ENCODE measurements at places on chromosomes 6 and 20.

- no peak for DNase-seq
Measured at GRCh38 chr6:128062882-128063603, 162.2 kb upstream of the THEMIS start.

DNA sequence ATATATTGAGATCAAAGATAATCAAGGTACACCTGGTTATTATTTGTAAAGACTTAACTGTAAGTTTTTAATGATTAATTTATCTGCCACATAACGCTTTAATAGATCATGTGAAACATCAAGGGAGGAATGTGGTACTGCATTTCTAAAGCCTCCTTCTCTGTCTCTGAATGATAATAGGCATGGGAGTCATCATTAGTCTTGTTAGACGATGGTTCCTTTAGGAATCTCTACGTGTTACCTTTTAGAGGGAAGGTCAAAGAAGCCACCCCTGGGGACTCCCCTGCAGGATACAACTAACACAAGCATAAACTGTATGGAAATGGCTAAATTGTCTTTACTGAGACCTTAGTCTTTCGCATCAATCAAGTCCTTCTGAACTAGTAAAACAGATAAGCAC lies 173.6 kb upstream of the MCHR2 start:
- no peak for DNase-seq

DNA sequence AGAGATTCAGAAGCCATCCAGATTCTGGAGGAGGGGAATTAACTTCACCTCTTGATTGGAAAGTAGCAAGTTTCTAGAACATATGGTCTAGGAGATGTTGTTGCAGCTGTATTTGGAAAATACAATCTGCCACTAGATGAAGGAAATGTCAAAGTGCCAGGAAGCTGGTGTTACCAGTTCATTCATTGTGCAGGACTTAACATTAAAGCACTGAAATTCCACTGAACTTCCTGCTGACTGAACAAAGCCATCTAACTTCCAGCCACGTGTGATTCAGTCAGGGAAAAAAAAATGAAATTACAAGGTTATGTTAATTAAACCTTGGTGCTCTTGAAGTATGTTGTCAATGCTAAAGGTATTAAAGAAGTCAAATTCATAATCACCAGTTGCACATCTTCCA lies 321.5 kb upstream of the SASH1 start:
- no peak for DNase-seq

GRCh38 chr6:135072753-135073152 lies 18.1 kb upstream of the HBS1L start:
- no peak for DNase-seq

- DNase-seq = no peak
Measured at GRCh38 chr6:158041788-158042187, 60.1 kb downstream of the SYNJ2 start.

DNA sequence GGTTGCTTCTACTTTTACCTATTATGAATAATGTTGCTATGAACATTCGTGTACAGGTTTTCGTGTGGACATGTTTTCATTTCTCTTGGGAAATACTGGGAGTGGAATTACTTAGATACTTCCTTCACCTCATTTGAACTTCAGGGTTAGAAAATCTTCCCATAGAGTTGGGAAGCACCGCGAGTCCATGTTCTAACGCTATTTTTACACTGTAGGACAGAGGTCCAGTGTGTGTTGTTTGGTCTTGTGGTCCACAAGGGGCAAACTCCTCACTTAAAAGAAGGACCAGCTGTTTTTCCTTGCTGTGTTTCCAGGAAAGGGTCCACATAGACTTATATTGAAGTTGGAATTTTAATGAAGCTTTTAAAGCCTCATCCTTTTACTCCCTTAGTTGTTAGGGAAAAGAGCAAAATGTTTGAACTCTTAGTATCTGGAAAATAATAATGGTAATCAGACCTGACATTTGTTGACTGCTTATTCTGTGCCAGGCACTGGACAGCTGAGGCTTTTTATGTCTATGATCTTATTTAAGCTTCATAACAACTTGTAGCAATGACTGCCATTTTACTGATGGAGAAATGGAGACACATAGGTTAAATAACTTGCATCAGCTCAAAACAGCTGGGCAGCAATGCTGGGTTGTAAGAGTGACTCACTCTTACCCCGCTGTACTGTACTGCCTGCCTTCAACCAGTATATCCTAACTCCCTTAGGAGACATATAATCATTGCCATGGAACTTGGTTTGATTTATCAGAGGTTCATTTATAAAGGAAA lies 52.0 kb downstream of the CDC5L start:
- no peak for DNase-seq

DNA sequence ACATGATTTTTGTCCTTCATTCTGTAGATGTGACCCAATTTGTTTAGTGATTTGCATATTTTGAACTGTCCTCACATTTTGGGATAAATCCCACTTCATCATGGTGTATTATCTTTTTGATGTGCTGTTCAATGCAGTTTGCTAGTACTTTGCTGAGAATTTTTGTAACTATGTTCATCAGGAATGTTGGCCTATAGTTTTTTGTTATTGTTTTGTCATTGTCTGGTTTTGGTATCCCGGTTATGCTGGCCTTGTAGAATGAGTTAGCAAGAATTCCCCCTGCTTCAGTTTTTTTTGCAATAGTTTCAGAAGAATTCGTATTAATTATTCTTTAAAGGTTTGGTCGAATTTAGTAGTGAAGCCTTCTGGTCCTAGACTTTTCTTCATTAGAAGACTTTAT lies 11.9 kb downstream of the KIF25 start:
- DNase-seq = no peak

DNA sequence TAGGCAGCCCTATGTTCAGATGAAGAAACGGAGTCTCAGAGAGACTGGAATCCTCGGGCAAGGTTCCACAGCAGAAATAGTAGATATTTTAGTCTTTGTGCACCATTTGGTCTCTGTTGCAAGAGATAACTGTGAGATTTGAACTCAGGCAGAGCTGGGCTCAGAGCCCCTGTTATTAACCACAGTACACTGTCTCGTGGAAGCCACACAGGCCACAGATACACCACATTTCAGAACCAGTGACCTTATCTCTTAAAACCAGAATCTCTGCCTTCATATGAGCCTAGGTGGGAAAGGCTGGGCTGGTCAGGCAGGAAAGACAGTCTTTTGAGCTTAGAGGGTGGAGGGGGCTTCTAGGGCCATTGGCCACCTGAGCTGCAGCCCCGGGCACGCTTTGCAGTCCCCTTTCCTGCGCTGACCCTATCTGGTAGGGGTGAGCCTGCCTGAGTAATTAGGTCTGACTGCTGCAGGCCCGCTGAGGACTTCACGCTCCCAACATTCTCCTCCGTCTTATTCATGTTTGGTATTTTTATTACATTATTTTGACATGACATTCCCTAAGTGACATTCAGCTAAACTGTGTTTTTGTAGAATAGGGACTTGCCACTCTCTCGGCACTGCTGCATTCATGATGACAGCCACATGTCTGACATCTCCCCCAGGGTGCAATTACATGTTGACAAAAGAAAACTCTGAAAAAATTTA lies 71.1 kb downstream of the KCNB1 start:
- DNase-seq = no peak

- no peak for DNase-seq
Measured at GRCh38 chr6:137193256-137194070, 20.0 kb upstream of the IL22RA2 start.

DNA sequence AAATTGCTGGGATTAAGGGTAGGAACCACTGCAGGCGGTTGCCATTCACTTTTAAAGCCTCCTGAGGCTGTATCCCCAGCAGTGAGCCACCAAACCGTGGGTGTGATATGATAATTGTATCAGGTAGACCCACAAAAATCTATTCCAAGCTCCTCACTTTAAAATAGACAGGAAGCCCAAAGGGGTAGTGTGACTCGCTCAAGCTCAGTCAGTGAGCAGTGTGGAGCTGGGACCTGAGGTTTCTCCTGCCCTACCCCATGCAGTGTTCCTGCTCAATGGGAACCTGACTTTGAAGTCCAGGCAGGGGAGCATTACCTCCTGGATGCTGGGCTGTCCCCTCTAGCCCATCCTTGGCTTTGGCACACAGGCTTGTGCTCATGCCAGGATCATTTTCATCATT lies 14.9 kb upstream of the MAPRE1 start:
- no peak for DNase-seq

- no peak for DNase-seq
Measured at GRCh38 chr6:95515975-95516374, 61.4 kb upstream of the MANEA start.

DNA sequence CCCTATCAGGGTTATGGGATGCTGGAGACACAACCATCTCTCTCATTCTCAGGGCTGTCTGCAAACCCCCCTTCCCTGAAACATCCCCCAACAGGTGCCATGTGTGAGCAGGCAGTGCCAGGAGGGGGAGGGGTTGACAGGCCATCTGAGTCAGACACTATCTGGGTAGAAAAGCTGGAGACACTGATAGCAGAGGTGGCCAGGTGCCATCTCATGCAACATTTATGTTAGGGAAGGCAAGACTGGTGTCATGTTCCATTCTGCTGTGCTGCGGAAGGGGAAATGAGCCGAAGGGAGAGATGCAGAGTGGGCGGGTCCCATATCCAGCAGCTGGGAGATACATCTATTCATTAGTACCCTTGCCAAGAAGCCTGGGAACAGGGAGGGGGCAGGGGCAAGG lies 3.5 kb downstream of the LHFPL5 start:
- DNase-seq = no peak

DNA sequence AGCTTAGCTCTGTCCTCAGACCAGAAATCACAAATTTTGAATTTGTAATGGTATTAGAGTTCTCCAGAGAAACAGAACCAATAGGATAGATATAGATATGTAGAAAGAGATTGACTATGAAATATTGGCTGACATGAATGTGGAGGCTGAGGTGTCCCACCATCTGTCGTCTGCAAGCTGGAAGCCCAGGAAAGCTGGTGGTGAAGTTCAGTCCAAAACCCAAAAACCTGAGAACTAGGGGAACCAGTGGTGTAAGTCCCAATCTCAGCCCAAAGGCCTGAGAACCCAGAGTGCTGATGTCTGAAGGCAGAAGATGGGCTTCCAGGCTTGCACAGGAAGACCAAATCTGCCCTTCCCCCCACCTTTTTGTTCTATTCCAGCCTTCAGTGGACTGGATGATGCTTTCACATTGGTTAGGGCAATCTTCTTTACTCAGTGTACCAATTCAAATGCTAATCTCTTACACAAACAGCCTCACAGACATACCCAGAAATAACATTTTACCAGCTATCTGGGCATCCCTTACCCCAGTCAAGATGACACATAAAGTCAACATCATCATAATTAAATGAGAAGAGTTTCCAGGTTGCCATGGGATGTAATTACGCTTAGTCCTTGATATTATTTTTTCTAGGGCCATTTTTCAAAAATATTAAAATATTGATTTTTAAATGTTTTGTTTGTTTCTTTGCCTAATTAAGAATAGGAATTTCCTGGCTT lies 570.8 kb downstream of the UTRN start:
- no peak for DNase-seq

DNA sequence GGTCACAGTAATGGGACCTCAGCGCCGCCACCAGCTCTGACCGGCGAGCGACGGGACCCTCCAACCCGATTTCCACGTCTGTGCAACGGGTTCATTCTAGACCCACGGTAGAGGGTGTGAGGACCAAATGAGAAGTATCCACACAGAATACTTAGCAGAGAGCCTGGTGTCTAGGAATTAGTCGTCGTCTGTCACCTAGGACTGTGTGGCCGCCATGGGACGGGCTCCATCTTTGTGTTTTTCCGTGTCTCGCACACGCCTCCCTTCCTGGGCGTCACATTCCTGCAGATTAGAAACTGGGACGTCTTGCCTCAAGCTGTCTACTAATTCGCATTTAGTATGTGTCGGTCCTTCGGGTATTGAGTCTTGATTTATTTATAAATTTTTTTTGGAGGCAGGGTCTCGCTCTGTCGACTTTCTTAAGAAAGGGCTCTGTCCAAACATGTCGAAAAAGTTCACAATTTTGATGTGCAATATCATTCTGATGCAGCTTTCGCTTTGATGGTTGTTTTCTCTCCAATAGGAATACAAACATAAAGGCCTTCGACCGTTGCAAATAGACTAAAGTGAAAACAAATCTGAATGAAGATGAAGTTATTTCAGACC lies 563 bp downstream of the MGME1 start:
- DNase-seq = peak; percentile 51

- DNase-seq = no peak
Measured at GRCh38 chr6:155755452-155755851, 299.8 kb upstream of the NOX3 start.

DNA sequence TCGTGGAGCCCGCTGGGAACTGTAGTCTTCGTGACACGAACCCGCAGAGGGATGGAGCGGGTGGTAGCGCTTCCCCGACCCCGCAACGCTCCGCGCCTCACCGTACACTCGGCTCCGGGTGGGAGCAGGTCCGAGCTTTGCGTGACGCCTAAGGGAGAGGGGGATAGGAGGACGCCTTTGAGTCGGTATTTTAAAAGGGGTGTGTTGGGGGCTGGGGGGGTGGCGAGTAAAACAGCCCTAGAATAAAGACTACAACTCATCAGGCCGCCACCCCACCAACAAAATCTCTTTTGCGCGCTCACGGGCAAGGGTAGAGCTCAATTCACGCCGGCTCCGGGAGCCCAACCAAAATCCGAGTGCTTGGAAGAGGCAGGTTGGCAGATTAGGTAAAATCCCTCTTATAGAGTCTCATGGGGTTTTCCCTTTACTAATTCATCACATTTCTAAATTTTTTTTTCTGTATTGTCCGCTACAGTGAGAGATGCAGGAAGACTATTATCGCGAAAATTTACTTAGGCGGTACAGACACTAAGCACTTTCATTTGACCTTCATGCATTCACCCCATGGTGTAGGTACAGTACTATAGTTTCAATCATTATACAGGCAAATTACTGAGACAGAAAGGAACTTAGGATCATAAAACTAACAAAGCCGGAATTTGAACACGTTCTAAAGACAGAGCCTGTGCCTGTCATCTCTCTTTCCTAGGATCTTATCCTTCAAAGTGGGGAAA lies 706 bp upstream of the SNX14 start:
- peak; percentile 59 for DNase-seq

DNA sequence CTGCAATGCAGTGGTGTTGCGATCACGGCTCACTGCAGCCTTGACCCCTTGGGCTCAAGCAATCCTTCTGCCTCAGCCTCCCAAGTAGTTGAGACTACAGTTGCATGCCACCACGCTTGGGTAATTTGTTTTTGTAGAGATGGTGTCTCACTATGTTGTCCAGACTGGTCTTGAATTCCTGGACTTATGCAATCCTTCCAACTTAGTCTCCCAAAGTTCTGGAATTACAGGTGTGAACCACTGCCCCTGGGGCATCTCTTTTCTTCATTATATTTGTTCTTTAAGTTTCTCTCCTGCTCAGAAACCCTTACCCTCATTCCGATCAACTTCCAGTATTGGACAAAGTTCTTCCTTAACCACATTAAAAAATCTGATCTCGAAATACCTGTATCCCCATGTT lies 44.7 kb upstream of the DEK start:
- no peak for DNase-seq

- no peak for DNase-seq
Measured at GRCh38 chr6:142569676-142570075, 267.9 kb downstream of the ADGRG6 start.

All from suppressor macrophage treated with lipopolysaccharide for 1 hour (primary cell).